ENCODE measurements at places on chromosomes 12 and 14. TPM values are rescaled to one million over a fixed set of nuclear protein-coding genes. Genes with fewer than 3 reads are reported as not detected.

The P2RX2 gene
- total RNA-seq: not detected

The SRRM4 gene
- total RNA-seq: 0.42 TPM

The TIGAR gene
- 3.6 TPM for total RNA-seq

The POTEG gene
- not detected for total RNA-seq

The SPATA7 gene
- 46.8 TPM for total RNA-seq

The CDKL1 gene
- 30.7 TPM for total RNA-seq

The TPH2 gene
- not detected for total RNA-seq
